Stimulated activated CD4-positive, alpha-beta T cell treated with anti-CD3 and anti-CD28 coated beads, Interleukin-1b, Interleukin-23, amount 100 ng/mL, for 48 hours (primary cell): ENCODE measurements at places on chromosomes 2 and 18.

- DNase-seq: no peak
These were observed 100.1 kb downstream of the HRH4 start for GRCh38 chr18:24560511-24560981.

DNA sequence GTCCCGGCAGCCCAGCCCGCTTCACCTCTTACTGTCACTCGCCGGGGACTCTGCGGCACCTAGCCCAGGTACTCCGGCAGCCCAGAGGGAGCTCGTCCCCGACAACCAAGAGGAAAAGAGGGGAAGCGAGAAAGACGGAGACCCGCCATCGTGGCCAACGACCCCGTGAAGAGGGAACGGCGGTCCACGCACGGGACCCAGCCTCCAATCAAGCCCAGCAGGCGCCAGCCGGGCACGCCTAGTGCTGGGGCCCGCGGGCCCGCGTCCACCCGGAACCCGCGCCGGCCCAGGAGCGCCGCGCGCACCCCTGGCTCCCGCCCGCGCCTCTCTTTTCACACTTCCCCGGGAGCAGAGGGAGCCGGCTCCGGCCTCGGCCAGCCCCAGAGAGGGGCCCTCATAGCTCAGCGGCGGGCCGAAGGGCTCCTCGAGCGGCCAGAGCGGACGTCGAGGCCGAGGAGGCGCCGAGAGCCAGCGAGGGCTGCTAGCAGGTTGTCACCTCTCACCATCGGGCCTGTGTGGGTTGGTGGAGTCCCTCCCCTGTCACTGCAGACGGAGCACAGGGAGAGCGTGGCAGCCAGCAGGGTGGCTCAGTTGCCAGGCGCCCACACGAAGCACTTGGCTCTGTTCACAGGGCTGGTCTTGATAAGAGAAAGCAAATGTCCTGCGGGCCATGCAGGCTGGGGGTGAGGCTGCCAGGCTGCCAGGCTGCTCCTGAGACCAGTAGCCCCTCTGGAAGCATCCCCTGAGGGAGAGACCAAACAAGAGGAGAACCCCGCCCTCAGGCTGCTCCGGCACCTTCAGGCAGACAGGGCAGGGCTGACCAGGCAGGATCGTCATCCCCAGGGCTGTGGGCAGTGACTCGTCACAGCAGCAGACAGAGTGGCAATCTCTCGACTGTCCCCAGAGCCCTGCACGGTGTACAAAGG is 36.9 kb upstream of the KLF11 start:
- no peak for DNase-seq

- no peak for DNase-seq
These were observed 294.8 kb upstream of the DDX18 start for GRCh38 chr2:117519721-117520120.

- DNase-seq: no peak
These were observed 127.0 kb upstream of the COL5A2 start for GRCh38 chr2:189306525-189306924.

DNA sequence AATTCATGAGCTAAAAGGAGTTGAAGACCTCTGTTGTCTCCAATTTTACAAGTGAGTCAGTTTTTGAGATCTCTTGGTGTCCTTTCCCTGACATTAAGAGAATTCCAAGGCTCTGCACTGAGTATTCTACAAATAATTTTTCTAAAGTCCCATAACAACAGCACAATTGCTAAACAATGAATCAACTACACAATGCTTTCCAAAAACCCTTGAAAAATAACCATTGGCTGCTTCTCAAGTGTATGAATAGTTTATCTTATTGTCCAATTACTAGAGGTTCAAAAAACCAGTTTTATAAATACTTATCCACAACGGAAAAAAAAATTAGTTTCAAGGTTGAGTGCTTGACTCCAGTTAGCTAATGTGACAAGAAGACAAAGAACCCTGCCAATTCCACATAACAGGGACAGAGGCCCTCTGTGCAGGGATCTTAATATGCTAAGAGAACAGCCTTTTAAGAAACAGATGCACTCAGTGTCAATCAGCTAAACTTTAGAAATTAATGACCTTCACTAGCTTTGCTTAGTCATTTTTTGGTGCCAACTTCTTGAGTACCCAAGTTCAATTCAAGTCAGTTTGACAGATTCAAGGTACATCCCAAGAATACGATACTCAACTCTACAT is 266.6 kb upstream of the CYP26B1 start:
- no peak for DNase-seq
